Body of pancreas (tissue), 4 donors: ENCODE measurements at places on chromosomes 5 and 9. TPM values are rescaled to one million over a fixed set of nuclear protein-coding genes. Genes with fewer than 3 reads are reported as not detected.
A peak's percentile ranks its signal among the peaks of the same experiment; 100 is the strongest.

The PCDHB8 gene
- 0.52 TPM for total RNA-seq

The TYRP1 gene
- total RNA-seq: not detected

DNA sequence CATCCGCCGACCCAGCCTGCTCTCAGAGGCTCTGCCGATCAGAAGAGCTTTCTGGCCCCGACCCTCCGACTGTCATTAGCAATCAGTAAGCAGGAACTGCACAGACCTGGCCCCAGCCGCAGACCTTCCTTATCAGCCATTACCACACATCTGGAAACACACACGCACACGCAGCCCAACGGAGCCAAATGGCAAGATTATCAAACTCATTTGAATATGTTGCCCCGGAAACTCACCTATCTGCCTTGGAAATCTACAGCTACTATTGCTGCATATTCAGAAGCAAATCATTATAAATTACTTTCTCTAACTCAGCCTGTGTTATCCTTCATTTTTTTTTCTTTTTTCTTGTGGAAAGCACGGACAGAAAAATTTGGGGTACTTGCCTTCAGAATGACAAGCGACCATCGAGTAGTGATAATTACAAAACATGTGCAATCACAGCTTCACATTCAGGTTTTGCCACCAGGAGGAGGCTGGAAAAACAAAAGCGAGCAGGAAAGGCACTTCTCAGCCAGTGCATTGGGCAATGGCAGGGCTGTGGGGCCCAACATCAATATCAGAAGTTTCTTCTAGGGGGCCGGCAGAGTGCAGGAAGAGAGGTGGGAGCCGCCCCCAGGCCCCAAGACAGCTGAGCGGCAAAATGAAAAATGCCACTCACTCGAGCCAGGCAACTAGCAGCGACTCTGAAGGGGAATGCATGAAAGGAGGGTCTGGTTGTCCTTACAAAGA lies 122.3 kb downstream of the VAV2 start:
- H3K4me3 ChIP-seq: no peak overlapping the region
- H3K27me3 ChIP-seq: no peaks in the 10 kb centered on the region
- peaks cover 12% of the 10 kb centered on the region for H3K4me1 ChIP-seq
- DNase-seq: no peak
- H3K27ac ChIP-seq: no peak overlapping the region

DNA sequence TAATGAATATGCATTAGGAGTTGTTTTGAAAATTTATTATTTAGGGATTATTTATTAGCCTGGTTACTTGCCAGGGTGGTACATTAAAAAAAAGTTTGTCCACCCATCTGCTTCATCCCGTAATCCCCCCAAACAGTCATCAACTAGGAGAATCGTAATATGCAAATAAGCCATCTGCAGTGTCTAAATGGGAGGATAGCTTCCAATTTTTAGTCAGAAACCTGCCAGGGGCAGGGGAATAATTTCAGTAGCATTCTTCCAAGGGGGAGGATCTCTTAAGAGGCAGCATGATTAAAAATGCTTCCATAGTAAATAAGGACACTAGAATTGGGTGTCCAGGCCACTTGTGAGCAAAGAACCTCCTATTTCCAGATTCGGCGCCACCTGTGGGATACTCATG lies 43.3 kb downstream of the SH3GL2 start:
- H3K27ac ChIP-seq: no peak overlapping the region
- DNase-seq: no peak
- no peak overlapping the region for H3K4me3 ChIP-seq
- H3K36me3 ChIP-seq: no peaks in the 10 kb centered on the region
- no peaks in the 10 kb centered on the region for H3K4me1 ChIP-seq

GRCh38 chr9:124013309-124014210 lies 2.0 kb downstream of the LHX2 start:
- H3K4me3 ChIP-seq: no peak overlapping the region
- no peak for DNase-seq
- no peaks in the 10 kb centered on the region for H3K36me3 ChIP-seq
- peaks cover 82% of the 10 kb centered on the region for H3K27me3 ChIP-seq

DNA sequence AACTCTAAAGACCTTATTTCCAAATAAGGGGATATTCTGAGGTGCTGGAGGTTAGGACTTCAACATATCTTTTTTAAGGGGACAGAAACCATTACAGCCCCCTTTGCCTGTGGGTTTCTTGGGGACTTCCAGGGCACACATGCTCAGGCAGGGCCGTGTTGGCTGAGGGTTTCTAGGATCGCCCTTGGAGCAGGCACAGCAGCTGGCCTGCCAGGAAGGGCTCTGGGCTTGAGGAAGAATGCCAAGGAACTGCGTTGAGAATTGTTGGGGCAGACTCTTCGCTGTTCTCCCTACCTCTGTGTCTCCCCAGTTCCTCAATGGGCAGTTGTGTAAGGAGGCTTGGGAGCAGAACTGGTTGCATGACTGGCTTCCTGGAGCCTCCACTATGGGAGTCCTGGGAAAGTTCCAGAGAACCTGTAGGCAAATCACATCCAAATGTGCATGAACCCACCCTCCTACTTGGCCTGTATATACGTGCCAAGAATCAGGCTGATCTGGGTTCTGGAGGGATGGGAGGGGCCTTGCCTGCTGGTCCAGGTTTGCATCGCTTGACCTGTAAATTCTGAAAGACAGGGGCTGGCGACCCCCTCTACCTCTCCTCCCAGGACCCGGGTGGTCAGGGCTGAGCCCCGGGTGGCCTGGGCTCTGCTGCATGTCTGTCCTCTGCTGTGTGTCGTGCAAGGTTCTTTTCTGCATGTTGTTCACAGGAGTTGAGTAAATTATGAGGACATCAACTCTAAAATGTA lies 65.5 kb downstream of the HSPA4 start:
- no peaks in the 10 kb centered on the region for H3K4me1 ChIP-seq
- no peak overlapping the region for H3K4me3 ChIP-seq
- no peaks in the 10 kb centered on the region for H3K36me3 ChIP-seq
- no peak for DNase-seq
- no peaks in the 10 kb centered on the region for H3K27me3 ChIP-seq

- no peaks in the 10 kb centered on the region for H3K36me3 ChIP-seq
- no peak overlapping the region for H3K4me3 ChIP-seq
- no peaks in the 10 kb centered on the region for H3K27me3 ChIP-seq
- no peaks in the 10 kb centered on the region for H3K4me1 ChIP-seq
Measured at GRCh38 chr9:81374459-81375186, 314.7 kb downstream of the TLE1 start.

- no peak overlapping the region for H3K27ac ChIP-seq
- H3K27me3 ChIP-seq: no peaks in the 10 kb centered on the region
- no peak overlapping the region for H3K4me3 ChIP-seq
- no peaks in the 10 kb centered on the region for H3K4me1 ChIP-seq
Measured at GRCh38 chr5:56807679-56808078, 7.7 kb upstream of the MAP3K1 start.

The PTGER4 gene
- 38.9 TPM for total RNA-seq

GRCh38 chr5:151383011-151383410 lies 35.7 kb upstream of the SLC36A2 start:
- DNase-seq: no peak
- no peak overlapping the region for H3K27ac ChIP-seq
- H3K36me3 ChIP-seq: no peaks in the 10 kb centered on the region

DNA sequence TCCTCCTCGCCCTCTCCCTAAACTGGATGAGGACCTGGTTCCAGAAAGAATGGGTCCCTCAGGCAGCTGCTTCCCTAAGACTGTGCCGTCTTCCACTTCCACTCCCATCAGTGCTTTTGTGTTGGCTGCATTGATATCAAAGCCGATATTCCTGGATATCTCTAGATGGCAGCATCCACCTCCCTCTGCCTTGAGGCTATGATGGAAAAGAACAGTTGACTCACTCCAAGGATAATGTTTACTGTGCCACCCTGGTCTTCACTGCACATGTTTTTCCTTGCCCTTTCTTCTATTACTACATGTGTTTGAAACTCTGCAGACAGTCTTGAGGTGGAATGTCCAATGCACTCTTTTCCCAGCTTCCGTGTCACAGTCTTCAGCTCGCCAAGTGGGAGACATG lies 211.6 kb downstream of the MAST4 start:
- no peaks in the 10 kb centered on the region for H3K27me3 ChIP-seq
- no peak overlapping the region for H3K27ac ChIP-seq
- H3K36me3 ChIP-seq: no peaks in the 10 kb centered on the region
- peaks cover 3% of the 10 kb centered on the region for H3K4me1 ChIP-seq

DNA sequence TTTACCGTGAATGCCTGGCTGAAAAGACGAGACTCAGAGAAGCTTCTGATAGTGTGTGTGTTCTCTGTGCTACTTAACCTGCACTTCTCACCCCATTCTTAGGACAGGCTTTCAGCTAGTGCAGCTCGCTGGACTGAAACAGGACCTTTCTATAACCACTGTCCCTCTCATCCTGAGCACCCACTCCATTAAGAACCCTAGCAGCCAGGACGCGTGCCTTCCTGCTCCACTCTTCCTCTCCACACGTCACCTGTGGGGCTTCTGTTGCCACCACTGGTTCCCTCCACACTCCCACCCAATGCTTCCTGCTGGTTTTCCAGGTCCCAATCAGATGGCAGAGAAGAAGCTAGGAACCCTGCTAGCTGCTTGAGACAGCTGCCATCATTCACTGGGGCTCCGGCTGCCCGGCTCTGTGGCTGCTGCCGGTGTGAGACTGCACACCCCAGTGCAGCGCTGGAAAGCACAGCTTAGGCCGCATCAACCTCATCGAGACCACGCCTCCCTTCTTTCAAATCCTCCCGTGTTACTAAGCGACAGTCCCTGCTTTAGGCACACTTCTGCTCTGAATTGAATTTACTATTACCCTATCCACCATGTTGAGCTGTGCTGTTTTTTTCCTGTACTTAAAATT lies 44.0 kb downstream of the RNF130 start:
- H3K27ac ChIP-seq: peak overlapping the region; percentile 7
- no peak for DNase-seq
- no peak overlapping the region for H3K4me3 ChIP-seq
- no peaks in the 10 kb centered on the region for H3K27me3 ChIP-seq
- no peaks in the 10 kb centered on the region for H3K36me3 ChIP-seq

DNA sequence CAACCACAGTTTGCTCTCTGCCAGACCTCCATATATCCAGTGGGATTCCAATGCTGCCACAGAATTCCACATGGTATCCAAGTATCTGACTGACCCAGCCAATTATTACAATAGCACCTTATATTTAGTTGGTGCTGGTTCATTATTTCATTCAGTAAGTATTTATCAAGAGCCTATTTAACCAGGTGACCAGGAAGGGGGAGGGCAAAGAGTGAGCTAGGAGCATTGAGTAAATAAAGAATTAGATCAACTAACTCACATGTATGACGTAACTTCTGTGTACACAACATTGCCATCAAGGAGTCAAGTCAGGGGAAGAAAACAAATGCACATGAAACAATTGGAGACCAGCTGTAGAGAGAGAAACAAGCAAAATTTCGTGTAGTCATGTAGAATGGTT lies 207.1 kb upstream of the PAPPA start:
- no peak for DNase-seq
- H3K27ac ChIP-seq: no peak overlapping the region
- no peak overlapping the region for H3K4me3 ChIP-seq
- no peaks in the 10 kb centered on the region for H3K36me3 ChIP-seq
- H3K27me3 ChIP-seq: no peaks in the 10 kb centered on the region

- H3K27ac ChIP-seq: no peak overlapping the region
- H3K36me3 ChIP-seq: peaks cover 15% of the 10 kb centered on the region
- no peaks in the 10 kb centered on the region for H3K27me3 ChIP-seq
- no peak overlapping the region for H3K4me3 ChIP-seq
- DNase-seq: peak; percentile 13
- peaks cover 74% of the 10 kb centered on the region for H3K4me1 ChIP-seq
Measured at GRCh38 chr9:136862849-136863622, 3.1 kb downstream of the EDF1 start.

- peak within 1 kb of the TSS; percentile 92 for H3K27ac ChIP-seq
- H3K4me1 ChIP-seq: peaks cover 72% of the 10 kb centered on the region
- no peaks in the 10 kb centered on the region for H3K36me3 ChIP-seq
- DNase-seq: peak; percentile 89
Measured at GRCh38 chr9:134325813-134326723, at the start of gene RXRA. Gene RXRA, plus strand, starts transcription at chr9:134326455. Its CDS starts 177 bp downstream, at chr9:134326632.

The MED27 gene
- total RNA-seq: 3.4 TPM

GRCh38 chr9:8907868-8908267 lies 1108.3 kb upstream of the DMAC1 start:
- H3K4me3 ChIP-seq: no peak overlapping the region
- DNase-seq: no peak
- no peaks in the 10 kb centered on the region for H3K4me1 ChIP-seq
- no peaks in the 10 kb centered on the region for H3K36me3 ChIP-seq
- H3K27ac ChIP-seq: no peak overlapping the region
- H3K27me3 ChIP-seq: no peaks in the 10 kb centered on the region

DNA sequence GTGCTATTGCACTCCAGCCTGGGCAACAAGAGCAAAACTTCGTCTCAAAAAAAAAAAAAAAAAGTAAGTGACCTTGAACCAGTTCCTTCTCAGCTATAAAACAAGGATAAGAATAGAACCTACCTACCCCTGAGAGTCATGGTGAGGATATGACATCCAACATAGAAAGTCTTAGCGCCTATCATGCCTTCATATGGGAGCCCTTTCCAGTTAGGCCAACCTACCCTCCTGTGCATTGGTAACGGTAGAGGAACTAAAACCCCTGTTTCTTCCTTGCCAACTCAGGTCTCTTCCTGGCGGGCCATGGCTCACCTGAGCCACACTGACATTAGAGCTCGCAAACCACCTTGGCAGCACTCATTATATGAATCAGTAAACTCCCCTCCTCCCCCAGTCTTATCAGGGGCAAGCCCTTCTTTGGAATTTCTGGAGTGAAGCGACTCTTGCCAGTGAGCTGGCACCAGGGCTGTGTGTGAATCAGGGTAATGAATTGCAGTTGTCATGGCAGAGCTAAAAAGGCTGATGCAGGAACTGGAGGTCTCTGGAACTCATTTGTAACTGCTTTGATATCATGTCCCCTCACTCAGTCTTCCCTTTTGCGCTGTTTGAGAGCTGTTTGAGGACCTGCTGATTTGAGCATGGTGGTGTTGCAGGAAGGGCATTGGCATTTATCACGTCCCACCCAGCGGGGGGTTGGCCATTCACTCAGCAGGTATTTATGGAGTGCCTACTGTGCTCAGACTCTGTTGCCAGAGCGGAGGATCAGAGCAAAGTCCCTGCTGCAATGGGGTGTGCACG lies 10.3 kb downstream of the WWC1 start:
- H3K27ac ChIP-seq: peak overlapping the region; percentile 71
- no peaks in the 10 kb centered on the region for H3K36me3 ChIP-seq

DNA sequence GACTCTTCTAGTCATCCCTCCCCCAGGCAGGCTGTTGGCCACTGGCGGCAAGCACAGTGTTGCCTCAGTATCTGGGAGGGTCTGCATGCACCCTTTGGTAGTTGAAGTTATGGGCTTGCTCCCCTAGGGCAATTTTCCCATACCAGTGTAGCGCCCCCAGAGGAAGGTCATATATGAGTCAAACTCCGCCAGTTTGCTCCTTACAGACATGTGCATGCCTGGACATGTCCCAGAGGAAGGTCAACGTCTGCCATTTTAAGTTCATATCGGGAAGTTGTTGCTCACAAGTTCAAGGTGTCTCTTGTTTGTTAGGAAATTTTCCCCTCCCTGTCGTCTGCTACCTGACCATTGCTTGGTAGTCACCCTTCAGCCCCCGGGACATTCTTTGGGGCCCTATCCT lies 51.3 kb upstream of the MROH2B start:
- no peaks in the 10 kb centered on the region for H3K4me1 ChIP-seq
- H3K27ac ChIP-seq: no peak overlapping the region
- H3K36me3 ChIP-seq: no peaks in the 10 kb centered on the region

The IGIP gene
- 6.3 TPM for total RNA-seq

The CDHR2 gene
- 1.3 TPM for total RNA-seq

The SEMA4D gene
- 15.6 TPM for total RNA-seq
